ENCODE measurements at places on chromosomes 16 and 17. TPM values are rescaled to one million over a fixed set of nuclear protein-coding genes. Genes with fewer than 3 reads are reported as not detected.

DNA sequence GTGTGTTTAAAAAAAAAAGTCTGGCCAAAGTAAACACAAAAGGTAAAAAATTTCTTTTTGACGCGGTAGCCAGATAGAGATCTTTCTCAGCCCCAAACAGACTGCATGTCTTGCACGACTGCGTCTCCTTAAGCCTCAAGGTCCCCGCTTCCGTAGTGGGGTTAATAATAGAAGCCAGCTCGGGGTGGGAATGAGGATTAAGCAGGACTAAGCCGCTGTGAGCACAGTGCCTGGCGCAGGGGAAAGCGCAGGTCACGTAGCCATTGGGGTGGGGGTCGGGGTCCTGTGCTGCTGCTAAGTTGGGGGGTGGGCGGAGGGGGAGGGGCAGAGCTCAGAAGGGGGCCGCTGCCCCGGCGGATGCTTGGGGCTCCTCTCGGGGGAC lies 521 bp downstream of the GGA2 start:
- H3K27me3 ChIP-seq: no peaks in the 10 kb centered on the region
- H3K4me1 ChIP-seq: peaks cover 48% of the 10 kb centered on the region
- peak overlapping the region; percentile 78 for H3K4me3 ChIP-seq

GRCh38 chr16:71410146-71410545 lies 31.7 kb downstream of the TLE7 start:
- peaks cover 4% of the 10 kb centered on the region for H3K4me1 ChIP-seq
- H3K27me3 ChIP-seq: peaks cover 24% of the 10 kb centered on the region
- no peak overlapping the region for H3K4me3 ChIP-seq
- H3K36me3 ChIP-seq: no peaks in the 10 kb centered on the region

DNA sequence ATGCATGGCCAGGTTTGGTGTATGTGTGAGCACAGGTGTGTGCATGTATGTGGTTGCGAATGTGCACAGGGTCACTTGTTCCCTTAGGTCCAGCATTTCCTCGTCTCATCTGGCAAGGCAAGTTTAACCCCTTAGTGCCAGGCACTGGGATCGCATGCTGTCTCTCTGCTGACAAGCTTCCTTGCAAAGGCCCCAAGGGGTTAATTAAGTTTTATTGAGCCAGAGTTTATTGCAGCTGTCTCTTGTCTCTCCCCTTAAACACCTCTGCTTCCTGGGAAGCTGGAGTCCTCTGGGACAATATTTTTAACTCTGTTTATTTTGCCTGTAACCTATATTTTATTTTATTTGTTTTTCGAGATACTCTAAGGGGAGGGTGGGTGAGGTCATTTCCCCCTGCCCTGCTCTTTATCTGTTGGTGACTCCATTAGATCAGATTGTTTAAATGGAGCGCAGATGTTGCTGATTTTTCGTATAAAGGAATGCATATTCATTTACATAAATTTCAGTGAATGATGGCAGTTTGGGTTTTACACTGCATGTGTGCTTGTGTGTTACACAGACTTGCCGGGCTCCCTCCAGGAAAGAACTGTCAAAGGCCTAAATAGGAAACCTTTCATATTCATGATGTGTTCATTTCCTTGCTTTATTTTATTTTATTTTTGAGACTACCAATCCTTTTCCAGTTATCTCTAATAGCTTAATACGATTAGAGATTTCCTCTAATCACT lies 99.7 kb downstream of the CBLN1 start:
- no peaks in the 10 kb centered on the region for H3K36me3 ChIP-seq
- H3K27me3 ChIP-seq: peaks cover 7% of the 10 kb centered on the region
- H3K4me1 ChIP-seq: no peaks in the 10 kb centered on the region
- H3K27ac ChIP-seq: no peak overlapping the region
- no peak overlapping the region for H3K4me3 ChIP-seq
- DNase-seq: no peak

DNA sequence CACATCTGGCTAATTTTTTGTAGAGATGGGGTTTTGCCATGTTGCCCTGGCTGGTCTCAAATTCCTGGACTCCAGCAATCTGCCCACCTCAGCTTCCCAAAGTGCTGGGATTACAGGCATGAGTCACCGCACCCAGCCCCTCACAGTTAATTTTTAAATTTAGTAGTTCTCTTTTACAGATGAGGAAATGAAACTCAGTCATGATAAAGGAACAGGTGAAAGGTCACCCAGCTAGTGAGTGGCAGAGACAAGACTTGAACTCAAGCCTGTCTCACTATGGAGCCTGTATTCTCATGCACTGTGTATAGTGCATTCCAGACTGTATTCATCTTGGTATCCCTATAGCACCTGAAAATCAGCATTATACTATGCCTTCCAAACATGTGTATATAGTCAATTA lies 77.1 kb upstream of the WSB1 start:
- no peaks in the 10 kb centered on the region for H3K27me3 ChIP-seq
- no peak overlapping the region for H3K4me3 ChIP-seq
- no peaks in the 10 kb centered on the region for H3K36me3 ChIP-seq
- peaks cover 6% of the 10 kb centered on the region for H3K4me1 ChIP-seq

DNA sequence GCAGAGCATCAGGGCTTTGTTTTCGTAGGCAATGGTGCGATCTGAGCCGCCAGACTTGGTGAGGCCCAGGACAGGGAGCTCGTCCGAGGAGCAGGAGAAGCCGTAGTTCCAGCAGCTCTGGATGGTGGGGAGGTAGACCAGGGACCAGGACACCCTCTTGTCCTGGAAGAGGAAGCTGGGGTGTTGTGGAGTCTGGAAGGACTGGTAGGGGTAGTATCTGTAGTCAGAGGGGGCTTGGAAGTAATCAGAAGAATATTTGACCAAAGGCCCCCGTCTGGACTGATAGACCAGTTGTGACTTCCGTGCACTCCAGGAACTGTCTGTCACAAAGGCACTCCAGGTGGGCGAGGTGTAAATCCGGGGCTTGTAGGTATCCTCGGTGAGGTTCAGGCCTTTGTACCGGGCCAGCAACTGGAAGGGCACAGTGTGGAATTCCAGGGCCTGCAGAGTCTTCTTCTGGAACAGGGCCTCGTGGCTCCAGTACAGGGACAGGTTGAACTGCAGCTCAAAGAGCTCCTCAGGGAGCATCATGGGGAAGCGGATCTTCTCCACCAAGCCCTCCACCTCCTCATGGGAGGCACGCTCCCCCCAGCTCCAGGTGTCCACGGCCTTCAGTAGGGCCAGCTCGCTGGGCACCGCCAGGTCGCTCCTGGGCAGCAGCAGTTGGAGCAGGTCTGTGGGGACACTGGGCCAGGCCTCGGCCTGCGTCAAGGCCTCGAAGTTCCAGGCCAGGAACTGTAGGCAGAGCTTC lies 7.8 kb downstream of the LGALS3BP start:
- no peak overlapping the region for H3K27ac ChIP-seq
- DNase-seq: no peak
- peaks cover 13% of the 10 kb centered on the region for H3K4me1 ChIP-seq
- H3K36me3 ChIP-seq: peaks cover 2% of the 10 kb centered on the region
- no peak overlapping the region for H3K4me3 ChIP-seq
- no peaks in the 10 kb centered on the region for H3K27me3 ChIP-seq

- H3K27ac ChIP-seq: no peak overlapping the region
- no peaks in the 10 kb centered on the region for H3K36me3 ChIP-seq
- H3K27me3 ChIP-seq: no peaks in the 10 kb centered on the region
- DNase-seq: no peak
- no peaks in the 10 kb centered on the region for H3K4me1 ChIP-seq
These were observed 15.5 kb upstream of the UBE2G1 start for GRCh38 chr17:4381690-4382671.

DNA sequence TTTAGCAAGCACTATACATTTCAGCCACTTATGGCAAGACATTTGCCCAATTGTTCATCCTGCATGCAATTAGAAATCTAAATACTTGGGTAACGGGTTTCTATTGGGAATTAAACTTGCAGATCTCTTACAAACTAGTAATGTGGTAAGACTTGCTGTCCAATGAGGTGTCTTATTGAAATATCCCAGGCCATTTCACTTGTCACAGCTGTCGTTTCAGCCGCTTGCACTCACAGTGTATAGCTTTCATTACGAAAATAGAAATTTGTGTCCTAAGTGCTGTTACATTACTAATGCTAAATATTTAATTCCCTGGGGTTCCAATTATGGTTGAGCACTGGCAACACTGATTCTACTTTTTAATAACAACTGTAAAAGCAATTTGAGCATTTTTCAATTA lies 40.3 kb upstream of the IRX5 start:
- DNase-seq: no peak
- no peak overlapping the region for H3K4me3 ChIP-seq
- H3K36me3 ChIP-seq: no peaks in the 10 kb centered on the region
- H3K4me1 ChIP-seq: no peaks in the 10 kb centered on the region
- H3K27ac ChIP-seq: no peak overlapping the region

DNA sequence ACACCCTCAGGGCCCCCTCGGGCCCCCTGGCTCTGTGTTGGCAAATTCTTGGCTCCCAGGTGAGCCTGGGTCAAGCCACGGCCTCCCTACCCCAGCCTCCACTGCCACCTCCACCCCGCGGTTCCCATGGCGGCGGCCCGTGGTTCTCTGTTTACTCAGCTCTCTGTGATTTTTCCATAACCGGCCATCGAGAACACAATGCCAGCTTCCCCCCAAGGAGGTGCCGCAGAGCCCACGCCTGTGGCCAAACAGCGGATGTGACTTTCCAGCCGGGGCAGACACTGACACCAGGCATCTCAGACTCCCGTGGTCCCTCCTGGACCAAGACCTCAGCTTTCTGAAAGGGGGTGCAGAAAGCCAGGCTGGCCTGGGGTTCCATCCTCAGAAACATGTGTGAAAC lies 21.6 kb upstream of the ATP2A3 start:
- no peak overlapping the region for H3K27ac ChIP-seq
- H3K4me1 ChIP-seq: peaks cover 6% of the 10 kb centered on the region
- no peaks in the 10 kb centered on the region for H3K36me3 ChIP-seq
- no peak overlapping the region for H3K4me3 ChIP-seq
- no peaks in the 10 kb centered on the region for H3K27me3 ChIP-seq

DNA sequence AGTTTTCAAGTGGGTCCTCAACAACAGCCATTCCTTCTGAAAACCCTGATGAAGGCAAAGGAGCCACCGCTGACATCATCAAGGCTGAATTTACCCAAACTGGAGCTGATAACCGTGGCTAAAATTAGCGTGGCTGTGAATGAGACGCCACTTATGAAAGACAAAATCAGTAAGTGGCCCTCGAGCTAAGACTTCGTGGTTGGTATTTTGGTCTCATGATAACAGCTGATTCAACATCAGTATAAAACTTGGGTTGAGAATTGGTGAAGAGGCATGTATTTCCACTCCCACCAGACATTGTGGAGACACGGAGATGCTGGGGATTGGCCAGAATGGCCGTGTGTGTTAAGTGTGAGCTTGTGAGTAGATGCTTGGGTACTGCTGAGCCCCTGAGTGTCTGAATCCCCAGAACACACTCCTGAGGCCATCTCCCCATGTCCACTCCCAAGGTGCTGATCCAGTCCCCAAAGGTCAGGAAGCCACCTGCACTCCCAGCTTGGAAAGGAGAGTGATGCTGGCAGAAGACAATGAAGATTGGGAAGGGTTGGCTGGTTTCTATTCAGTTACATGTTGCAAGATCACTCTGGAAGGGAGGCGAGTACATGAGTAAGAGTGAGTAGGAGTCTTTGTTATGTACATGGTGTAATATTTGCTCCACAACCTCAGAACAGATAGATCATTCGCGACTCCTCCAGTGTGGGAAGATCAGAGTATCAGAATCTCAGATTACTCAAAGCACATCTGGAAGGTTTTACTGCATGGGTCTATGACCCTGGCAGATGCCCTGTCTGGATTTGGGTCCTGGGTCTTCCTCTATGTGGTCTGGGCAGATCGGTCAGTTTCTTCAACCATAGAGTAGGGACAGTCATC lies 207.7 kb downstream of the HS3ST3A1 start:
- no peak overlapping the region for H3K27ac ChIP-seq
- no peak for DNase-seq
- no peaks in the 10 kb centered on the region for H3K36me3 ChIP-seq
- H3K4me3 ChIP-seq: no peak overlapping the region
- peaks cover 2% of the 10 kb centered on the region for H3K27me3 ChIP-seq
- H3K4me1 ChIP-seq: no peaks in the 10 kb centered on the region

GRCh38 chr17:39064374-39064773 lies 87.1 kb downstream of the PLXDC1 start:
- H3K27ac ChIP-seq: no peak overlapping the region
- H3K36me3 ChIP-seq: no peaks in the 10 kb centered on the region
- DNase-seq: no peak
- H3K4me3 ChIP-seq: no peak overlapping the region
- H3K27me3 ChIP-seq: no peaks in the 10 kb centered on the region

DNA sequence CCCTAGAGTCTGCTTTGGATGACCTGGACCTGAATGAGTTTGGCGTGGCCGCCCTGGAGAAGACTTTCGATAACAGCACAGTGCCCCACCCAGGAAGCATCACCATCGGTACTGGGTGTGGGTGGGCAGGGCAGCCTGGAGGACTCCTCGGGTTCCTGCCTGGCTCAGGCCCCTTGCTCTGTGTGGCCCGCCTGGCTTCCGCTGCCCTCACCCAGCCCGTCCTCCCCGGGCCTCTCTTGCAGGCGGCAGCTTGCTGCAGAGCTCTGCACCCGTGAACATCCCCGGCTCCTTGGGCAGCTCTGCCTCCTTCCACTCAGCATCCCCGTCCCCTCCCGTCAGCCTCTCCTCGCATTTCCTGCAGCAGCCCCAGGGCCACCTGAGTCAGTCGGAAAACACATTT lies 24.5 kb downstream of the UNC13D start:
- no peak overlapping the region for H3K4me3 ChIP-seq
- peaks cover 19% of the 10 kb centered on the region for H3K4me1 ChIP-seq
- H3K27me3 ChIP-seq: no peaks in the 10 kb centered on the region
- H3K36me3 ChIP-seq: peaks cover 7% of the 10 kb centered on the region
- DNase-seq: no peak
- no peak overlapping the region for H3K27ac ChIP-seq

DNA sequence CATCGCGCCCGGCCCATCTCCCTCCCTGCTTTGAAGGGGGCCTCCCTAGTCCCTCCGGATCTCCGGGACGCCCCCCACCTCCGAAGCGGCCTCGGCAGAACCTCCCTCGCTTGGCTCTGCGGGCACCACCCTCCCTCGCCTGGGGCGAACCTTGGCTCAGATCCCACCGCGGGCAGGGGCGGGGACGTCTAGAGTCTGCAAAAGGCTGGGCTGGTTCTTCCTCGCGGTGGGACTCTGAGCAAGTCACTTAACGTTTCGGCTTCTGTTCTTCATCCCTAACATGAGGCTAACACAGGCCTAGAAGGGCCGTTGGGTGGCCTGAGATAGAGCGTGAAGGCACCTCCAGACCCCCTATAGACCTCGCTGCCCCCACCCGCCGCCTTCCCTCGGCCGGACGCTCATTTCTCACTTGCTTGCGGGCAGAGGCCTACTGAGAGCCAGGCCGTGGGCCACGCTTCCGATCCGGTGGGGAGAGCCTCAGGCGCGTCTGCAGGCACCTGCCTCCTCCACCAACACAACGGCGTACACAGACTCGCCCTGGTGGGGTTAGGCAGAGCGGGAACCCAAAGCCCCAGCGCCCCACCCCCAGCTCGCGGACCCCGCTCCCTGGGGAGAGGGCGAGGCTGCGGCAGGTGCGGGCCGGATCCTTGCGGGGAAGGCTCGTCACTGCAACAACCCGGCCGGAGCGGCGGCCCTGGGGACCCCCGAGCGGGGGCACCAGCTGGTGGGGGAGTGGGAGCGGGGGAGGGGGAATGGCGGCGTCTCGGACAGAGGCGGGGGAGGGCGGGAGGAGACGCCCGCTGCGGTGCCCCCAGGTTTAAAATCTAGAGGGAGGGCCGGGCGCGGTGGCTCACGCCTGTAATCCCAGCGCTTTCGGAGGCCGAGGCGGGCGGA lies 5.4 kb downstream of the MYO1C start:
- H3K4me3 ChIP-seq: peak overlapping the region; percentile 78
- no peaks in the 10 kb centered on the region for H3K36me3 ChIP-seq
- H3K27me3 ChIP-seq: peaks cover 5% of the 10 kb centered on the region
- H3K27ac ChIP-seq: peak overlapping the region; percentile 21
- peak; percentile 74 for DNase-seq
- H3K4me1 ChIP-seq: peaks cover 26% of the 10 kb centered on the region

The KRT33A gene
- not detected for total RNA-seq

The ABCA10 gene
- 0.14 TPM for total RNA-seq

The CRISPLD2 gene
- not detected for total RNA-seq

The CDH11 gene
- total RNA-seq: not detected

The KCNG4 gene
- total RNA-seq: not detected

The SPPL2C gene
- not detected for total RNA-seq

The AOC3 gene
- total RNA-seq: 1.4 TPM
